Kidney epithelial cell (primary cell): ENCODE measurements at places on chromosomes 7 and 10. TPM values are rescaled to one million over a fixed set of nuclear protein-coding genes. Genes with fewer than 3 reads are reported as not detected.

GRCh38 chr10:95998255-95998784 lies 45.1 kb upstream of the CCNJ start:
- DNase-seq, result no peak

DNA sequence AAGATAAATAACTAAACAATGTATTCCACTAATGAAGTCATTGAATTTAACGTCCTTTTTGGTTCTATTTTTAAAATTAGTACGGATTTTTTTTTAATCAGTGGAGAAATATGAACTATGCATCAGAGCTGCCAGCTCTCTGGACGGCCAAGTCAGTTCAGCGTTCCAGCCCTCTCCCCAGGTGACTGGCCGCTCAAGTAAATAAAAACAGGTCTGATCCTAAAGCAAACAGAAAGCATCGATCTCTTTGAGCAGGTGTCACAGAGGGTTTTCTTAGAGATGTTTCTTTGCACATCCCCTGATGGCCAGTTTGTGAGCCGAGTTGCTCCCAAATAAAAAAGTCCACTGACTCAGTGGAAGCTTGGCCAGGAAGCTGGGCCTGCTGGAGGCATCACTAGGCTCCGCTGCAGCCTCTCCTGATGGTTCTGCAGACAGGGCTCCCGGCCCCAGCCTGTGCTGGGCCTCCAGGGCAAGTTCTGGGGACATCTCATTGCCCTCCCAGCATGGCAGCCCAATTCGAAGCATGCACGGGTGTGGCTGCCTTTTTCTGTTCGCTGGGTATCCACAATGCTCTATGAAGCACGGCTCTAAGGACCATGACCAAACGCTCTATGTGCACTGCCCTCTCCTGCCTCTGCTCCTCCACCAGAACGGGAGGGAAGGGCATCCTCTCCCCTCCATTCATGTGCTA lies 74.7 kb upstream of the PPP2R2D start:
- no peak for DNase-seq

The COL1A2 gene
- 10.8 and 11.2 TPM in 2 replicates for total RNA-seq

DNA sequence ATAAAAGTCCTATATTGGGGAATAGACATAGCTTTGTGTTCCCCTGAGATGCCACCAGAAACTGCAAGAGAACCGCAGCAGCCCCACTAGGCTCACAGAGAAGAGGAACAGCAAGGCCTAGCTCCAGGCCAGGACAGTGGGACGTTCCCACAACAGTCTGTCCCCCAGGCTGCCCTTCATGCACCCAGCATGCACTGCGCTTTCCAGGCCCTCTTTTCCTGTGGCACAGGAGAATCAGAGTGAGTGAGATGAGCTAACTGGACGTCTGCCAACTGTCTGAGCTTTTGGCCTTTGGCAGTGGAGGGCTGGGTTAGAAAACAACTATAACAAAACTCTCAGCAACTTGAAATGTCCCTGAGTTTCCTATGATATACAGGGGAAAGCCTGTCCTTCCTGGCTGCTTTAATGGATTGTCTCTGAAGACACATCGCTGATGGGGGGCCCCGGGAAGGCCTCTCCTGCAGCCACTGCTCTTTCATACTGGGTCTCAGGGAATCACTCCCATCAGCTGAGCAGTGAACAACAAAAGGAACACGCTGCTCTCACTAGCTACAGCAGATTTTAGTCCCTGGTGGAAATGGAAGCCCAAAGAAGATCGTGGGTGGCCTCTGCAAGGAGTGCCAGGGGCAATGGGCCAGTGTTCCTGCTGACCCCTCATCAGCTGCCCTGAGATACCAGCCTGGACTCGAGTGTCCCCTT lies 53.5 kb downstream of the PODXL start:
- DNase-seq, result no peak

GRCh38 chr7:150965273-150965830 lies 12.8 kb downstream of the KCNH2 start:
- DNase-seq, result no peak

The EVX1 gene
- total RNA-seq, result not detected in 2 replicates

DNA sequence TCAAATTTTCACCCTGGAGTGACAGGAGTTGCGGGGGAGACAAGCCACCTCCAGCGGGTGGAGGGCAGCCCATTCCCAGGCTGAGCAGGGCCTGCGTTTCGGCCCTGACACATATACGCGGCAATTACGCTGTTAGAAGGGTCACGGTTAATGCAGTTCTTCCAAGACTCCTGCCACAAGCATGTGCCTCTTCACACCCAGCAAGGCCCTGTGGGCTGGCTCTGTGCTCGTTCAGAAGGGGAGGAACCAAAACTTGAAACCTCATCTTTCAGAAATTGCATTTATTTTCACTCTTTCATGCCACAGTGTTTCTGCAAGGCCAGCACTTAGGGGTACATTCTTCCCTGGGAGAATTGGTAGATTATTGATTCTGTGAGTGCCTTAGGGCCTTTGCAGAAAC lies 24.7 kb downstream of the LRMDA start:
- DNase-seq, result no peak

GRCh38 chr7:86760236-86760635 lies 116.5 kb downstream of the GRM3 start:
- DNase-seq, result no peak

The CCDC201 gene
- not detected in 2 replicates for total RNA-seq

- DNase-seq, result no peak
These were observed 106.1 kb downstream of the PRKCQ start for GRCh38 chr10:6473901-6474370.

- no peak for DNase-seq
These were observed 24.8 kb upstream of the SFMBT2 start for GRCh38 chr10:7435674-7436073.

- DNase-seq, result no peak
These were observed 5.9 kb upstream of the EBF3 start for GRCh38 chr10:129969911-129970464.

- DNase-seq, result no peak
These were observed 902.3 kb downstream of the GRID1 start for GRCh38 chr10:85464336-85464735.

GRCh38 chr10:120887482-120887881 lies 36.3 kb downstream of the WDR11 start:
- no peak for DNase-seq

DNA sequence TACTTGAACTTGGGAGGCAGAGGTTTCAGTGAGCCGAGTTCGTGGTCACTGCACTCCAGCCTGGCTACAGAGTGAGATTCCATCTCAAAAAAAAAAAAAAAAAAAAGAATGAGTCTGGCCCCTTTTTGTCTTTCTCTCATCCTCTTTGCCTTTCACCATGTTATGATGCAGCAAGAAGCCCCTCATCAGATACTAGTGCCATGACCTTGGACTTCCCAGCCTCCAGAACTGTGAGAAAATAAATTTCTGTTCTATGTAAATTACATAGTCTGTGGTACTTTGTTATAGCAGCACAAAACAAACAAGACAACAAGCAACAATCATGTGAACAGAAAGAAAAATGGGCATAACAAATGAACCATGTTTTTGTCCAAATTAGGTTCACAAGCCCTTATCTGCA lies 2.3 kb upstream of the DBNL start:
- no peak for DNase-seq

DNA sequence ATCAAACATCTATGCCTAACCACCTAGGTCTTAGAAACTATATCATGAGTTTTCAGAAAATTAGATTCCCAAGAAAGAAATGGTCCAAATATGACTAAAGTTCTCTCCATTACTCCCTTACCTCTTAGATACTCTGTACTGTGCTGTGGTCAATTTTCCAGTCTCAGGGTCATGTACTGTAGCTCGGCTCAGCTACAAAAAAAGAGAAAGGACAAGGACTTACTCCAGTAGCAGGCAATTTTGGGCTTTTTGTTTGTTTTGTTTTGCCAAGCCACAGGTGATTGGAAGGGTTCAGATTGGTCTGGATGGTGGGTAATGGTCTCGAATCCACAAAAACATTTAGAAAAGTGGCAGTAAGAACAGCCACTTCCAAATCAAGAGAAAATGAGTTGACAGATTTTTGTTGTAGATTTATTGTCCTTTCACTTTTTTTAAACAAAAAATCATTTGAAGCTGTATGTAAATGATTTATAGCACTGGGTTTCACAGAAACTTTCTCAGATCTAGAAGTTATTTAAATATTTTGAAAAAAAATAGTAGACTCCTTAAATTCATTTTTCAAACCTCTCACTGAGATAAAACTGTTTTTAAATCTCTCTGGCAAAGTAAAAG lies 52.8 kb downstream of the P4HA1 start:
- DNase-seq, result no peak

The PLEKHS1 gene
- not detected in 2 replicates for total RNA-seq
